ENCODE measurements at places on chromosomes 1 and 21.

- no peak for DNase-seq
These were observed 235.6 kb downstream of the SMYD3 start for GRCh38 chr1:246271516-246271915.

GRCh38 chr1:167878372-167879160 is 35.4 kb downstream of the ADCY10 start:
- DNase-seq, result no peak

- DNase-seq, result no peak
These were observed 544.7 kb downstream of the NPHP4 start for GRCh38 chr1:5447503-5447960.

GRCh38 chr1:223711173-223711572 is 1.2 kb upstream of the CAPN2 start:
- DNase-seq, result no peak

DNA sequence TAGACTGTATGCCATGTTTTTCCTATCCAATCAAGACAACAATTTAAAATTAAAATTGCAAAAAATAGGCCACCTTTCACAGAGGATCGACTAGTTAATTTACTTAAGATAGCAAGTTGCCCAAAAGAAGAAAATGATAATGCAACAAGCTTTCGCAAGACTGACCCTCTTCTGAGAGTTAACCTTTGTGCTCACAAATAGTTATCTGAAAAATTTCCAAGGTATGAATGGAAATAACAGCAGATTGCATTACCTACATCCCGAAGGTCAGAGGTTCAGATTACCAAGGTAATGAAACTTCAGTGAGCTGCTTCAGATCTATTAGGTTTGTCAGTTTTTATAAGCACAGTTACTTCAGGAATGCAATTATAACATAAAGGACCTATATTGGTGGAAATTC is 298.0 kb downstream of the KCTD3 start:
- DNase-seq, result no peak

Measured in CD4-positive, alpha-beta T cell treated with Interleukin-21 for 1 hour (primary cell).